ENCODE measurements at places on chromosomes 7 and 10. TPM values are rescaled to one million over a fixed set of nuclear protein-coding genes. Genes with fewer than 3 reads are reported as not detected.

DNA sequence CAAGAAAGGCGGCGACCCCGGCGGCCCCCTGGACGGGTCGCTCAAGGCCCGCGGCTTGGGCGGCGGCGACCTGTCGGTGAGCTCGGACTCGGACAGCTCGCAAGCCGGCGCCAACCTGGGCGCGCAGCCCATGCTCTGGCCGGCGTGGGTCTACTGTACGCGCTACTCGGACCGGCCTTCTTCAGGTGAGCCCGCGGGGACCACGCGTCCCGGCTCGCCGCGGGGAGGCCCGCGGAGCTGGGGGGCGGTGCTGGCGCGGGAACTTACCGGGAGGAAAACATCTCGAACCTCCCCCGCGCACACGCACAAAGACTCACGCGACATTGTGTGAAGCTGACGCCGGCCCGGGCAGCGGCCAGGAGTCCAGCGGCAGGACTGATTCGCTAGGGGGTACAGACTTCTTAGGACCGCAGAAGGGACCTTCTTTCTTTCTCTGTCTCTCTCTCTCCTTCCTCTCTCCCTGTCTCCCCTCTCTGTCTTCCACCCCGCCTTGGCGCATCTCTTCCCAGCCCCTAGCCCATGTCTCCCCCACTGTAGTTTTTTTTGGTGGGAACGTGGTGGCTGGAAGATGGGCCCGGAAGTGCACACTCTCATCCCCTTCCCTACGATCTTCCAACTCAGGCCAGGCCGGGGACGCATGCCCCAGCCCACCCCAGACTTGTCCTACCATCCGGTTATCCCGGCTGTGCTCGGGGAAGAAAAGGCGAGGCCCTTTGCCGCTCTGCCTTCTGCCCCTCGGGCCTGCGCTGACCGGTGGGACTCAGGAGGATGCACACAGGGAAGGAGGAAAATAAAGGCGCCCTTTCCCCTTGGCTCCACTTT, 1.2 kb downstream of the EN2 start:
- DNase-seq, result peak; percentile 9
- H3K27ac ChIP-seq, result no peak overlapping the region
- no peak overlapping the region for H3K4me3 ChIP-seq
- H3K4me1 ChIP-seq, result no peaks in the 10 kb centered on the region
- H3K27me3 ChIP-seq, result peaks cover 89% of the 10 kb centered on the region

DNA sequence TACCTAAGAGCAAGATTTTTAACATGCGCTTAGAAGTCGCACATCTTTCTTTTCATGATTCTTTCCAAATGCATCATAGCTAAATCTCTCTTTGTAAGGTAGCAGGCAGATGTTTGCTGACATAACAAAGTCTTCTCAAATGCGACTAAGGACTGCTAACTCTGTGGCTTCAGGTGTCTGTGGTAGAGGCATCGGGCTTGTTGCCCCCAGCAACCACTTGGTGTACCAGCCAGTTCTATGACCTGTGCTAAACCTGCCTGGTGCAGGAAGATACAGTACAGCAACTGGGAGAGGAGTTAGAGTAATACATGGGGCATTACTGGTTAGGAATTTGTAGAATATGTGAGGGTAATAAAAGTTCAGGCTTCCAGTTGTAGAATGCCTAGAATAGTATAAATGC, 654.1 kb downstream of the NRG3 start:
- H3K4me1 ChIP-seq, result no peaks in the 10 kb centered on the region
- no peak for DNase-seq
- H3K27me3 ChIP-seq, result no peaks in the 10 kb centered on the region

DNA sequence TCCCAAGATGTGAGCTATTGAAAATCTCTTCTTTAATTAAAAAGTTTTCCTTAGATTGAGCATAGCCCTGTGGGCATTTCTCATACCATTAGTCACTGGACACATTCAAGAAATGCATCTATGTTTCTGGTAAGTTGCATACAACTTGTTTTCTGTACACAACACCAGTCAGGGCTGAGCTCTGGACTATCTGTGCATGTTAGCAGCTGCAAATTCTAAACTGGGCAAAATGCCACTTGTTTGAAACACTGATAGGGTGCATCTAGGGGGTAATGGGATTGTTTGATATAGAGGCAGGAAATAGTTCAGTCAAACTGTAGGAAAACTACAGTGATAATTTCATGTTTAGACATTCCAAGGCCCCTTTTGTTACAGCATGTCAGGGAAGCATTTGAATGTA, 145.6 kb upstream of the NPY start:
- no peaks in the 10 kb centered on the region for H3K27me3 ChIP-seq
- H3K27ac ChIP-seq, result no peak overlapping the region
- no peaks in the 10 kb centered on the region for H3K36me3 ChIP-seq
- H3K4me1 ChIP-seq, result peaks cover 4% of the 10 kb centered on the region

DNA sequence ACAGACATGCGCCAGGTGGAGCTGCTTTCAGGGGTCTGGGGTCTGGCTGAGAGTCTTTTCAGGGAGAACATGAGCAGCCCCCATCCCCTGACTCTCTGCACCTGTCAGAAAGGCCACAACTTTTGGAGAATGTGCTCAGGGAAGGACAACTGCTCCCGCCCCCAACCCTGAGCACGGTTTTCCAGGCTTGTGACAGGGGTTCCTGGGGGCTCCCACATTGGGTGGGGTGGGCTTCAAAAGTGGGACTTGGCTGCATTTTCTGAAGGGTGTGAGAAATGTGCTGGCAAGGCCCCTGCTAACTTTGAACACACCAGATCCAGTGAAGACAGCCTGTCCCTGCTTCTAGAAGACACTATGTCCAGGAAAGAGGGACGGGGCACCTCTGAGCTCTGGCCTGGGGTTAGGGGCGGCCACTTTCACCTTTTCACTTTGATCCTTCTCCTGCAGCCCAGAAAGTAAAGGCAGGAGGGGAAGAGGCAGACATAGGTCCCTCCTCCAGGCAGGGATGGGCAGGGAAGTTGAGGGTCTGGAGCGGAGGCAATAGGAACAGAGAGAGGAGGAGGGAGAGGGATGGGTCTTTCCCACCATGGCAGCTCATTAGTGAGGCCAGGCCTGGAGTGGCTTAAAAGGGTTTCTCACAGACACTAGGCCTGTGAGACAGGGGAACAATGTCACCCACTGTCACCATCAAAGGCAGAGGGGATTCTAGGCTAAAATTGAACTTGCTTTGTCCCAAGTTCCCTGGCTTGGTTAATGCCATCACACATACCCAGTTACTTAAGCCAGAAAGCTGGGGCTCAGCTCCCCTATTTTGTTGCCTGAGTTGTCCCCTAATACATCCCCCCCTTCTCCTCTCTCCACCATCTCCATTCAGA, 1.5 kb downstream of the KCP start:
- DNase-seq, result no peak
- H3K4me3 ChIP-seq, result no peak overlapping the region
- H3K27me3 ChIP-seq, result peaks cover 8% of the 10 kb centered on the region
- H3K4me1 ChIP-seq, result peaks cover 14% of the 10 kb centered on the region
- no peak overlapping the region for H3K27ac ChIP-seq

DNA sequence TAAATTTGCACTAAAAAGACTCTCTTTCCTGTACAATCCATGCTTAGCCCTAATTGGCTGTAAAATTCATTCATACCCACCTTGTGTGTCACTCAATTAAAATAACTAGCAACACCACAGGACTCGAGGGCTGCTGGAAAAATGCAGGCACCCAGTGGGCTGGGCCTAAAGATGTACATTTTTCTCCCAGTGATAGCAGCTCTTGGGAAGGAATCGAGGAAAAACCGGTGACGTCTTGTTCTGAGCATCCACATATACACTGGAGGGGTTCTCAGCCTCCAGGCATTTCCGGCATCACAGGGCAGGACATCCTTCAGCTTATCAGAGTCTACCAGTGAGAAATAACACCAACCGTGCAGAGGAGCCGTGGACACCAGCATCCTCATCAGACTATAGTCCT, 85.8 kb upstream of the PITRM1 start:
- H3K36me3 ChIP-seq, result no peaks in the 10 kb centered on the region
- H3K4me1 ChIP-seq, result no peaks in the 10 kb centered on the region
- no peak overlapping the region for H3K27ac ChIP-seq
- H3K27me3 ChIP-seq, result peaks cover 3% of the 10 kb centered on the region
- no peak overlapping the region for H3K4me3 ChIP-seq

- H3K27me3 ChIP-seq, result no peaks in the 10 kb centered on the region
- no peak overlapping the region for H3K4me3 ChIP-seq
- H3K27ac ChIP-seq, result no peak overlapping the region
- H3K36me3 ChIP-seq, result no peaks in the 10 kb centered on the region
- DNase-seq, result no peak
- H3K4me1 ChIP-seq, result no peaks in the 10 kb centered on the region
Observed at GRCh38 chr10:24299578-24300260, 90.8 kb downstream of the KIAA1217 start.

DNA sequence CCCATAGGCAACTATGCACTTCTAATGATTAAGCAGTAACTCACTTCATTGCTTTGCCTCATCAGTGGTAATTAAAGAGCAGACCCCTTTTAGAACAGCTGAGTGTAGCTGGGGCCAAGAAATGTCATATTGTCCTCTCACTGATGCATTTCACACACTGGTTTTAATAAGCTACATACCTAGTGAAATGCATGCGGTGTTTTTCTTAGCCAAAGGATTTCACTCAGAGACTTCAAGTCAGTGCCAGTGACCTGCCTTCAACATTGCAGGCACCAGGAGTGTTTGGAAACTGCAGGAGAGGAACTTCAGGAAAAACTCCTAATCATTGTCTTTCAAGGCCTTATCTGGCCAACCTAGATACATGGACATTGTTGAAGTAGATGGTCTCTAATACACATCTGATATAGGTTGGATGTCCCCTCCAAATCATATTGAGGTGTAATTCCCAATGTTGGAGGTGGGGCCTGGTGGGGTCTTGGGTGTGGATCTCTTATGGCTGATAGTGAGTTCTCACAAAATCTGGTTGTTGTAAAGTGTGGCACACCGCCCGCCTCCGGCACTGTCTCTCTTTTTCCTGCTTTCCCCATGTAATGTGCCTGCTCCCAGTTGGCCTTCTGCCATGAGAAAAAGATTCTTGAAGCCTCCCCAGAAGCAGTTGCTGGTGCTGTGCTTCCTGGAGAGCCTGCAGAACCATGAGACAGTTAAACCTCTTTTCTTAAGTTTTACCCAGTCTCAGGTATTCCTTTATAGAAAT, 252.7 kb upstream of the PLXDC2 start:
- H3K27ac ChIP-seq, result no peak overlapping the region
- no peaks in the 10 kb centered on the region for H3K27me3 ChIP-seq
- H3K36me3 ChIP-seq, result peaks cover 5% of the 10 kb centered on the region
- no peak overlapping the region for H3K4me3 ChIP-seq
- H3K4me1 ChIP-seq, result no peaks in the 10 kb centered on the region
- no peak for DNase-seq

DNA sequence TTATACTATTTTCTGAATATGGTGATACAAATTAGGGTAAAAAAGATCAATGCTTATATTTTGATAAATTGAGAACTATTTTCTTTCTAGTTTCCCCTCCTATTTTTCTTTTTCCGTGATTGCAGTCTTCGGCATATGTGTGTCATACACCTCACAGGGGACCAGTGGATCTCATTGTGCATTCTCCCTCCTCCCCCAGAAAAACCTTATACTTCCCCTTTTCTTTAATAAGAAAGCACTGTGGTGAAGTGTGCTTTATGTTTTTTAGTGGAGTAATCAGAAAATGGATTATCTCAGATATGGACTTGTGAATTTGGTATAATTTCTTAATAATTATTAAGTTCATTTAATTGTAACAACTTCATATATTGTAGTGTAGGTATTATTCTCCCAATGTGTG, 72.8 kb downstream of the BICC1 start:
- H3K4me3 ChIP-seq, result no peak overlapping the region
- no peaks in the 10 kb centered on the region for H3K36me3 ChIP-seq
- no peaks in the 10 kb centered on the region for H3K27me3 ChIP-seq
- no peak overlapping the region for H3K27ac ChIP-seq
- DNase-seq, result no peak

DNA sequence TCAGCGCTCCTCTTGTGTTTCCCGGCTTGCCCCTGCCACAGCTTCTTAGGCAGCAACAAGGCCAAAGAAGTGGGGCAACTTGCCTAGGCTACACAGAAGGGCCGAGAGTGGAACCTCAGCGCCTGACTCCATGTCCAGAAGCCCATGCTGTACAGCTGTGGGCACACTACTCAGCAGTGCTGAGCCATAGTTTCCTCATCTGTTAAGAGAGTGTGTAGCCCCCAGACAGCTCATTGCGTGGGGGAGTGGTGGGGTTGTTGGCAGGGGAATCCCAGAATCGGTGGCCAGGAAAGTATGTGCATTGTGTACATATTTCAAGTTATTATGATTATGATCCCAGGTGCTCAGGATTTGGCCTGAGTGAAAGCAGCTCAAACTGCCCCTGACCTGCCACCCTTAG, 96.2 kb downstream of the CDH23 start:
- H3K4me3 ChIP-seq, result no peak overlapping the region
- no peaks in the 10 kb centered on the region for H3K36me3 ChIP-seq
- no peak overlapping the region for H3K27ac ChIP-seq
- no peaks in the 10 kb centered on the region for H3K4me1 ChIP-seq

DNA sequence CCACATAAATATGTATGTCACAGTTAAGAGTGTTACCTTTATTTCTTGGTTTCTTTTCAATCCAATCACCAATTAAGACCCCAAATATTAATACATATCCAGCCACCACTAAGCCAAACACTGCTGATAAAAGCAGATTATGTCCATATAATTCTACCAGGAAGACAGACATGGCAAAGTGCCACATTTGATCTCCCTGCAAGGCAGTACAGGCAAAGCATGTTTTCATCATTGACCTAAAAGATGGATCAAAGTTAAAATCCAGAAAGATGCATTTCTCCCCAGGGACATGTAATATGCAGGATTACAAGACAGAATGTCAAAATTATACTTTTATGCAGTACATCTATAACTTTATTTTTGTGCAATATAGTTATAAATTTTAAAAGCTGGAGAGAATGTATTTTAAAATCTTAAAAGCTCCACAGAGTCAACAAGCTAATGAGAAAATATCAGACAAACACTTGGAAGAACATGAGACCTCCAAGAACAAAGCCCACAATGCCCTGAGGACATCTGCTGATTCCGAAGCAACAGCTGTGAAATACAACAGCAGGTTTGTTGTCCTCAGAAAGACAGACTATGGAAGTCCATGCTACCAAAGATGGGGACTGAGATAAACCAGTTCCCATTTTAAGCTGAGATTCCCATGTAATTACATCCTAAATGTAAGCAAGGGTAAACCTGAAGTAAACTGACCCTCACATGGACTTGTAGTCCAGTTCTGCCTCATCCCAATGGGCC, 54.5 kb upstream of the TOMM7 start:
- H3K27ac ChIP-seq, result no peak overlapping the region
- H3K4me3 ChIP-seq, result no peak overlapping the region
- DNase-seq, result no peak
- no peaks in the 10 kb centered on the region for H3K27me3 ChIP-seq

Gene AMPH
- polyA plus RNA-seq, result not detected

Gene ASB10
- not detected for polyA plus RNA-seq

Gene CRYGN
- polyA plus RNA-seq, result not detected

Gene GRID2IP
- 0.34 TPM for polyA plus RNA-seq

Gene LYZL1
- polyA plus RNA-seq, result not detected

Gene ABCB4
- 1.4 TPM for polyA plus RNA-seq
